A549 (cell line): ENCODE measurements at places on chromosomes 7 and 10.

DNA sequence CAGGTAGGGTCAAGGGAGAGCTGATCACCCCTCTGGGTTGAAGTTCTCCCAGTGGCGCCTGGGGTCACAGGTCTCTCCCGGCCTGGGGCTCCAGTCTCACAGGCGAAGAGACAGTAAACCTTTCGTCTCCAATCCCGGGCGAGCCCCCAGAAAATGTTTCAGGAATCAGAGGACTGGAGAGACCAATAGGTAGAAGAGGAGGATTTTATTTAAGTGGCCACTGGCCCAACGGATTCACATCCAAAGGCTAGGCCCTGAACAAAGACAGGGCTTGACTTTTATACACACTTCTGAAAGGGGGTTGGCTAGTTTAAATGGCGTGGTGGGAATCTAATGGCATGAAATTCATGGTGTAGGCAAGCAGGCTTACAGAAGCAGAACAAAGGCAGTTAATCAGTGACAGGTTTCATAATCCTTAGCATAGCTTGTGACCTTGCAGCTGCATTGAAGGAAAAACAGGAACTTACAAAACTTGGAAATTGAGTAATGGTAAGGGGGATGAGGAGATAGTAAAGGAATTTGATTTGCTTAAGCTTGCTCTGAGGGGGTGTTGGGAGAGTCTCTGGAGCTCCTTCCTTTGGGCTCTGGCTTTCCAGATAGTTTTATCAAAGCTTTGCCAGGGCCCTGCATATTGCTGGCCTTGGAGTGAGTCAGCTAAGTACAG, 105.5 kb downstream of the TRIM24 start:
- peak; percentile 63 for DNase-seq

DNA sequence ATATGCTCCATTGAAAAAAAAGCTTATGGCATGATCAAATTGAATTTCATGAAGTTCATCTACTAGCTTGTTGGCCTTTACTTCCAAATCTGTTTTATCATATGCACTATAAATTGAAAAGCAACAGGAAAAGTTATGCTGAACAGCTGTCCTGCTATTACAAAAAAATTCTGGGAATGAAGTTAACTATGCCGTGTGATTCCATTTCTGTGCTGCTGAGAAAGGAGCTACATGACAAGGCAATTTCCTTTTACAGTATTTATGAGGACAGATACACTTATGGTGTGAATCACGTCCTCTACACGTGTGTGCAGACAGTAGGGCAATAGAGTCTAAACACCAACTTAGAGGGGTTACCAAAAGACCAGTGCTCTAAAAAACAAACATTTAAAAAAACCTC, 426.5 kb upstream of the AKR1E2 start:
- no peak for DNase-seq

DNA sequence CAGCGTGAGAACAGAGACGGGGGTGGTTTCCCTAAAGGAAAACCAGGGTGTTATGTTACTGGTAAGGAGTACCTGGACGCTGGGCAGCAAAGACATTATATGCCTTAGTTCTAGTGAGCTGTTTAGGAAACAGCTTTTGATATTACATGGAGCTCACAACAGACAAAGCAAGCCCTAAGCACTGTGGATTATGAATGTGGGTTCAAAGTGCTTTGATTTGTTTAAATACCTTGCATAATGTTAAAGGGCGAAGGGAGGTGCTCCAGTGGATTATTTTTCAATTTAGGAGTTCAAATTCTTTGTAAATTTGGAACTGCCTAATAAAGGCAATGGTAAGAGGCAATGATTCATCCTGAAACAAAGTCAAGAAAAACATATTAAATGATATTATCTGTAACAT, 13.8 kb downstream of the WNT16 start:
- no peak for DNase-seq

GRCh38 chr7:30923774-30924413, 12.2 kb downstream of the AQP1 start:
- DNase-seq = no peak

DNA sequence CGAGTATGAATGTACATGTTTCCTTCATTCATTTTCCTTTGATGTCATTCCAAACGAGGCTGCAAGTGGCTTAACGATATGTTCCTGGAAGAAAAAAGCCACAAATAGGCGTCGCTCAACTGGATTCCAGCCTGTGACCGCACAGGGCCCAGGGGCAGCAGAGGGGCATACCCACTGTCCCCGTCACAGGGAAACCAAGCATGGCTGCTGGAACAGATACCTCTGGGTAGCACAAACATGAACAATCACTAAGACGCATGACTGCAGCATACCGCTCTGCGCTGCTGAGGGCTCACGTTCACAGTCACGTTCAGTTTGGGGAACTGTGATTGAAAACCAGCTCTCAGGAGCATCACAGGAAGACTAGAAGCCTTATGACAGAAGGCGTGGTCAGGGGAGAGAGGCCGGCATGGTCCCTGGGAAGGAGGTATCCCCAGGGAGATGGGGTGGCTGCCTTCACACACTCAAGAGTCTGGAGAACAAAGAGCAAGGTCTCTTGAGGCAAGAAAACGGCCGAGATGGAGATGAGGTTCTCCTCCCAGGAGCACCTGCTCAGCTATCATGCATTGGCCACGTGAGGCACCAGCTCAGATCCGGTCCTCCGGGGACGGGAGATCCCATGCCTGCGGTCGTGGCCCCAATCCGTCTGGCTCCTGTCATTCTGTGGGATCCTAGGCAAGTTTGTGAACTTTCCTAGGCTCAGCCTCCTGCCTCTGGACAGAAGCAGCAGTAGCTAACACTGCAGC, 213.6 kb downstream of the DIP2C start:
- no peak for DNase-seq

GRCh38 chr7:47505312-47506007, 76.5 kb downstream of the TNS3 start:
- DNase-seq = no peak

DNA sequence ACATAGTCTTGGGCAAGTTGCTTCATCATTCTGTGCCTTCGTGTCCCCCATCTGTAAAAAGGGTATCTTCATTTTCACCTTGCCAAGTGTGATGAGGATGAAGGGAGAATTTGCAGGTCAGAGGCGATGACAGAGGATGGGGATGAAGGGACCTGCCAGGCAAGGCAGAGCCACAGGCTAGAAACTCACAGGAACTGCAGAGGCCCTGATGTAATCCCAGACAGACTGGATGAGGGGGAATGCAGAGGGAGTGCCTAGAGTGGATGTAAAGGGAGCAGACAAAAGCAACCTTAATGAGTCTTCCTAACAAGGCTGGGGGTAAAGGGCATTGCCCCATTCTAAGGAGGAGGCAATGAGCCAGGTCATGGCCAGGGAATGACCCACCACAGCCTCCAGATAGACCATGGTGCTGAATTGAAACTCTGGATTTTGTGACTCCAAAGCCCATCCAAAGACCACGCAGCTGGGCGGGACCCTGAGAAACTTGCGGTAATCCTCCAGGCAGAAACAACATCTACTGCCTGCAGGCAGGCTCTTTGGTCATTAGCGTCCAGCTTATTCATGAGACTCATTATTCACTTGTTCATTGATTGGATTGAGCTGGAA, 1.9 kb downstream of the ANTXRL start:
- no peak for DNase-seq

- DNase-seq = no peak
These were observed 337.1 kb upstream of the AKR1E2 start for GRCh38 chr10:4488904-4489303.

DNA sequence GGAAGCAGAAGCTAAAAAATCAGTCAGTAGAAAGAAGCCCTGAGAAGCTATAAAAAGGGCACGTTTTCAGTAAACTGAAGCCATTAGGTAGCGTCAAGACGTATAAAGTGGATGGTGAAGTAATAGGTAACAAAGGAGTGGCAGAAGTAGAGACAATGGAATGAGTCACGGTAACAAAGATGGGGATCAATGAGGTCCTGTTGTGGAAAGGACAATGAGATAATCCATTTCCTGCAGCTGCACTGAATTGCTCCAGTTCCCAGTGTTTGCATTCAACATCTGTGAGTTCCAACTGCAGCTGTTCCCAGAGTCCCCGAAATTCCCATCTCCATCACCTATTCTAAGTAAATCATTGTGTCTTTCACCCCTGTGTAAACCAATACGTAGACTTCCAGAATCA, 4.8 kb upstream of the HYCC1 start:
- DNase-seq = no peak

DNA sequence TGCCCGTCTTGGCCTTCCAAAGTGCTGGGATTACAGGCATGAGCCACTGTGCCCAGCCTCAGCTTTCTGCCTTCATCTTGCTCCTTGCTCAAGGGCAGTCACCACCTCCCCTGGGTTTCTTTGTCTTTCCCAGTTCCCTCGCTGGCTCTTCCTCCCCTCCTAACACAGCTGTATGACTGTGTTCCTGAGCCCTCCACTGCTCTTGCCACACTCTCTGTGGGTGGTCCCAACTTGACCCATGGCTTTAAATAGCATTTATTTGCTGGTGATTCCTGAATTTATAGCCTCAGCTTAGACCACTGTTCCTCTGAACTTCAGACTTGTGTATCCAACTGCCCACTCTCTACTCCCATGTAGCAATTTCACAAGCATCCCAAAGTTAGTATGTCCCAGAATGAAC, 181.3 kb downstream of the BAMBI start:
- DNase-seq = no peak

GRCh38 chr10:114685456-114685855, 27.4 kb upstream of the ABLIM1 start:
- DNase-seq = no peak

- DNase-seq = no peak
These were observed 48.0 kb downstream of the MALSU1 start for GRCh38 chr7:23347033-23347681.

- DNase-seq = no peak
These were observed 46.0 kb downstream of the MINPP1 start for GRCh38 chr10:87550741-87551140.

DNA sequence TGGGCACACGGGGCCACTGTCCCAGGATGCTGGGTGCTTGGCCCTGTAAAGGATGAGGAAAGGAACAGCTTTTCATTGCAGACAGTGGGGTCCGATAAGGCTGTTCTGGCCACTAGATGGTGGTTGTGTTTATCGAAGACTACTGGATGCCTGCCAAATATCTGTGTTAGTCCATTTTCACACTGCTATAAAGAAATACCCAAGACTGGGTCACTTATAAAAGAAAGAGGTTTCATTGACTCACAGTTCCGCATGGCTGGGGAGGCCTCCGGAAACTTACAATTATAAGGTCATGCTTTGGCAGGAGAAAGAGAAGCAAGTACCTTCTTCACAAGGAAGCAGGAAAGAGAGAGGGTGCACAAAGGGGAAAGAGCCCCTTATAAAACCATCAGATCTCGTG, 32.2 kb upstream of the GARS1 start:
- DNase-seq = no peak

DNA sequence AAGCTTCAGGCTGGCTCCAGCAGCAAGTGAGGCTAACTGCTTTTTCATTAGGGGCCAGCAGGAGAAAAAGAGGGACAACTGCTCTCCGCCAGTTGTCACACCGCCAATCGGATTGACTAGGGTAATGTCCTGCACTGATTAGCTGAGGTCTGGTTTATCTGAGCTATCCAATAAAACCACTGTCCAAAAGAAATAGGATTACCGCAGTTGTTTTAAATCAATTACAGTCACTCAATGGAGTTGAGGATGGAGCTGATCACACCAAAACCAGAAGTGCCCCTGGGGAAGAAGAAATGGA, 351.4 kb upstream of the NPVF start:
- no peak for DNase-seq

DNA sequence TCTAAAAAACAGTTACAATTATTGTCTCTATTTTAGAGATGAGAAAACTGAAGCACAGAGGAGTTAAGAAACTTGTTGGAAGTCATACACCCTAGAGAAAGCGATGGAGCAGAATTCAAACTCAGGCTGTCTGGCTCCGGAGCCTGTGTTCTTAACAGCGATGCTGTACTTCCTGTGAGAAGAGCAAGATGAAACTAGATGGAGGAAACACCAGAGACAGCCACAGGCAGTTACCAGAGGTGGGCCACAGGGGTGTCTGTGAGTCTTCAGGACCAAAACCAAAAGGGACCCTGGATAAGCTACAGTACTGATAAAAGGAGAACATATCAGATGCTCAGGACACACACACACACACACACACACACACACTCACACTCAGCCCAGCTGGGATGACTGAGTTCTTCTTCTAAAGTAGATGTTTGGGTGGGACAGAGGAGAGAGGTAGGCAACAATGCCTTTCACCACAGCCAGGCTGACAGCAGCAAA, 289.2 kb downstream of the FZD1 start:
- DNase-seq = no peak

- DNase-seq = peak; percentile 30
These were observed 878 bp downstream of the GLRX3 start for GRCh38 chr10:130137090-130137448.

- no peak for DNase-seq
These were observed 177.8 kb upstream of the PLPP4 start for GRCh38 chr10:120279196-120279595.

GRCh38 chr10:1378473-1378872, 322.3 kb downstream of the WDR37 start:
- DNase-seq = no peak
